ENCODE measurements at places on chromosomes 3 and 15.

- DNase-seq: no peak
These were observed 64.6 kb downstream of the ESYT3 start for GRCh38 chr3:138498991-138499390.

- DNase-seq: no peak
These were observed 2.3 kb downstream of the IL5RA start for GRCh38 chr3:3107858-3108257.

- no peak for DNase-seq
These were observed 1.8 kb downstream of the LIMD1 start for GRCh38 chr3:45596290-45596791.

DNA sequence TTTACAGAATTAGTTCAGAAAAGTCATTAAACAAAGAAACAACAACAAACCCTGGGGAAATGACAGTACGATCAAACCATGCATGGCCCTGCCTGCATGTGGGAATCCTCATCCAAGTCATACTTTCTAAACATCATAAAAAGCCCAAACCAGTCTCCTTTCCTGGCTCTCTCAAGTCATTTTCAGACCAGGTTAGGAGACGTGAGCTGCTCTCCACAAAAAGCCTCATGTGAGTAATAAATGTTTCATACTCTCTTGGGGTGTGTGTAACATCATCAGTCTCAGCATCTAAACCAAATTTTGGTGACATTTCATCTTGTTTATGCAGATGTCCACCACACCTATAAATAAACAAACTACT lies 18.9 kb downstream of the GREM1 start:
- no peak for DNase-seq

- no peak for DNase-seq
These were observed 7.7 kb upstream of the RFTN1 start for GRCh38 chr3:16520970-16521881.

GRCh38 chr15:71392861-71393283 lies 277.6 kb downstream of the THSD4 start:
- no peak for DNase-seq

DNA sequence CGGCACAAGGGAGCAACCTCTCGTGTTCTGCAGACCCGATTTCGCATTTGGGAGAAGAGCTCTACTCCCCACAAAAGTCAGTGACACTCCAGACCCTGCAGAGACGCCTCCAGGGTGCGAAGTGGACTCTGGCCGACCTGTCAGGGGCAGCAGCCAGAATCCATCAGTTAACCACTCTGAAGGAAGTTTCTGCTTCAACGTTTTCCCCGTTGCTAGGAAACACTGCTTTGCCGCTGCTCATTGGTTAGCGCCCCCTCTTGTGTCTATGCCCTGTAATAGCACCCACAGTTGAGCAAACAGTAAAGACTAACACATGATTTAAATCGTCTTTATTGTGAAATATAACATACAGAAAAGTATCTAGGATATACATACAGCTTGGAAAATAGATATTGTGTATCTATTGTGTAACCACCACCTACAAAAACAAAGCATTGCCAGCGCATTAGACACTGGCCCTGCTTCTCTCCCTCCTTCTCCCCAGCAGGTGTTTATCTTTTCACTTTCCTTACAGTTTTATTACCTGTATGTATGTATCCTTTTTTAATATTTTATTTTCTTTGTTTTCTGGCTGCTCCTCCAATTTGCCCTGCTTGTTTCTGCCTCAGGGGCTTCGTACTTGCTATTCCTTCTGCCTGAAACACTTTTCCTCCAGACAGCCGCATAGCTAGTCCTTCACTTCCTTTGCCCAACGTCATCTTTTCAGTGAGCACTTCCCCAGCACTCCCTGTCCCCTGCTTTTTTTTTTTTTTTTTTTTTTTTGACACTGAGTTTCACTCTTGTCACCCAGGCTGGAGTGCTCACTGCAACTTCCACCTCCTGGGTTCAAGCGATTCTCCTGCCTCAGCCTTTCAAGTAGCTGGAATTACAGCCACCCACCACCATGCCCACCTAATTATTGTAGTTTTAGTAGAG lies 38.8 kb downstream of the TMEM40 start:
- DNase-seq: peak; percentile 20

DNA sequence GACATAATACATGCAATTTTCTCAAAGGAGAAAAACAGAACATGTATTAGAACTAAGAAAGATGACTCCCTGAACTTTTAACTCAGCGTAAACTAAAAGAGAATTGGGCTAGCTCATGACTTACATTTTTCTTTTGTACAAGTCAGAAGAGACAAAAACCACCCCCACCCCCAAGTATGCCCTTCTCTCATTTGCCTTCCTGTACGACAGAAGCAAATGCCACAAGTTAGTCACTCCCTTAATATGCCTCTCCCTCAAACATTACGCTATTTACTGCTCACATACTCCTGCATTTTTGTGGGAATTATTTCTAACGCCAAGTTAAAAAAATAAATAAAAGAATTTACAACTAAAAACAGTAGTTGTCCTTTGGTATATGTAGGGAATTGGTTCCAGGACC lies 22.0 kb downstream of the CPEB1 start:
- DNase-seq: no peak

GRCh38 chr3:36557021-36557707 lies 176.9 kb downstream of the STAC start:
- DNase-seq: no peak

DNA sequence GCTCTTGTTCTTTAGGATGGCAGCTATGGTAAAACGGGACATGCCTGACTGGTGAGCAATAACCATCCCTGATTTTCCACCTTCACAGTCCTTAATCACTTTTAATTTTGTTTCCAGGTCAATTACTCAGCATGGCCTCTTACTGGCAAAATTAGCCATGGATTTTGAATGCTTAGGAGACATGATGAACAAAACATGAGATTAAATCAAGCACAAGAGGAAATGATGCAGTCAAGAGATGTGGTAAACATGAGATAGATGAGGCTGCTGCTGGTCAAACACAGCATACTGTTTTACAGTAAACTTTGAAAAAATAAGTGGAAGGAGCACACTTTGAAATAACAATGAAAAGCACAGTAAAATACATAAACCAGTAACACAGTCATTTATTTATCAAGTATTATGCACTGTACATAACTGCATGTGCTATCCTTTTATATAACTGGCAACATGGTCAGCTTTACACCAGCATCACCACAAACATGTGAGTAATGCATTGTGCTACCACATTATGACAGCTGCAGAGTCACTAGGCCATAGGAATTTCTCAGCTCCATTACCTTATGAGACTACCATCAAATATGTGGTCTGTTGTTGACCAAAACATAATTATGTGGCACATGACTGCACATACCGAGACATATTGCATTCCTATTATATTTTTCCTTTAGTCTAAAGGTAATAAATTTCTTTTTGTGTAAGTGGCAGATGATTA lies 30.1 kb upstream of the ZNF502 start:
- DNase-seq: no peak

GRCh38 chr15:68816795-68817303 lies 3.8 kb downstream of the ANP32A start:
- no peak for DNase-seq

GRCh38 chr3:55885721-55886120 lies 398.6 kb upstream of the WNT5A start:
- no peak for DNase-seq

All from NCI-H1417 treated with DMSO at 0.1 percent for 48 hours (cell line).